Omental fat pad (tissue), 4 donors: ENCODE measurements at places on chromosomes 6 and 20. TPM values are rescaled to one million over a fixed set of nuclear protein-coding genes. Genes with fewer than 3 reads are reported as not detected.
A peak's percentile ranks its signal among the peaks of the same experiment; 100 is the strongest.

Gene FAM83D
- total RNA-seq: 1.3 TPM

Gene SFTA2
- total RNA-seq: not detected

Gene ACTL10
- total RNA-seq: 1.7 TPM

DNA sequence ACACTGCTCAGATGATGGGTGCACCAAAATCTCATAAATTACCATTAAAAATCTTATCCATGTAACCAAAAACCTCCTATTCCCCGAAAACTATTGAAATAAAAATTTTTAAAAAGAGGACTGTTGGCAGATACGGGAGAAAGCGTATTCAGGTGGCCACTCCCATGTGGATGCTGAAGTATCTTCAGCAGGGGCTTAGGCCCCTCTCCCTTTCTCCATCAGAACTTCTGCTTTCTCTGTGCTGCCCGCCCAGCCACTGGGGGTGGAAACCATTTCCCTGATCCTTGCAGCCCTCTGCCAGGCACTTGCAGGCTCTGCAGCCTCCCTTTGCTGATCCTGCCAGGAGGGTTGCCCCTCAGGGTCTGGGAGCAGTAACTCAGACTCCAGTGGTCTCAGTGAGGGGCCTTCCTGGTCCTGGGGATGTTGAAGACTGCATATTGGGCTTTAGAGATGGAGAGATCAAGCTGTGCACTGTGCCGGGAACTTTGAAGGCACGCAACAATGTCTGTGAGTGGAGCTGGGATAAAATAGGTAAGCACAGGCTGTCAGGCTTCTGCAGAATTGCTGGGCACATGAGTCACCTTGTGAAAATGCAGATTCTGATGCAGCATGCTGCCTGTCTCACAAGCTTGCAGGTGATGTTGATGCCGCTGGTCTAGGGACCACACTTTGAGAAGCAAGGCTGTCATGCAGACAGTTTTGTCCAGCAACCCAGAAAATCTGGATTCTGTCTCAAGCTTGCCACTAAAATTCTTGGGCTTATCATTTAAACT lies 59.6 kb downstream of the SLC24A3 start:
- no peak for DNase-seq

DNA sequence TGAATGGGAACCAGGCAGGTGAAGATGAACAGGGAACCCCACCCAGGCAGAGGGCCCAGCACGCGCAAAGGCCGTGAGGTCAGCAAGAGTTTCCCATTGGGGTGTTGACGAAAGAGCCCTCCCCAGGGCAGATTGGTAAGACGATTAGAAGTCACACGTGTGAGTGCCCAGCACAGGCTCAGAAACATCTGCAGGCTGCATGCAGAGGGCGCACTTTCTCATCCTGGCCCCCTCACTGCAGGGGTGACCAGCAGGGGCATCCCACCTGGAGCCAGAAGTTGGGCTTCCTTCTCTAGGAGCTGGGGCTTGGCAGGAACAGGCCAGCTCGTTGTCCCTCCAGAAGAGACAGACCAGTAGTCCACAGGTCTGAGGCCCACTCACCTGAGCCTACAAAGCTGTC lies 38.4 kb downstream of the VSTM2L start:
- DNase-seq: peak; percentile 4

DNA sequence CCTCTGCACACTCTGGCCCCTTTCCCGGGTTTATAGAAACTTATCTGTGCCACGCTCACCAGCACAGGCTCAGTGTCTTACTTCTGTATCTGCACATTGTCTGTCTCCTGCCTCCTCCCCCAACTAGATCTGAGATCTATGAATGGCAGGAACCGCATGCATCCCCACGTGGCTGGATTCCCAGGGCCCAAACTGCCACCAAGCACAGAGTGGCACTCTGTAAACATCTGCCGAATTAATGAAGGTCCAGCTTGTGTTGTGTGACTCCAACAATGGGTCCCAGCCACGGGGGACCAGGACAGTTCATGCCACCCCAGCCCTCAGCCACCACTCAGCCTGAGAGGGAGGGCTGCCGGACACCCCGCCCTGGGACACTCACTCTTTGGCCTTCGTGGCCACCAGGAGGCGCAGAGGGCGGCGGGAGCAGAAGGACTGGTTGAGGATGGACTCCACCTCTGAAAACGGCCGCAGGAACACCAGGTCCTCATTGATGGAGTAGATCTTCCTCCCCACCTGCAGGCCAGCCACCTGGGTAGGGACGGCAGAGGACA lies 171.1 kb downstream of the PREX1 start:
- no peak for DNase-seq

DNA sequence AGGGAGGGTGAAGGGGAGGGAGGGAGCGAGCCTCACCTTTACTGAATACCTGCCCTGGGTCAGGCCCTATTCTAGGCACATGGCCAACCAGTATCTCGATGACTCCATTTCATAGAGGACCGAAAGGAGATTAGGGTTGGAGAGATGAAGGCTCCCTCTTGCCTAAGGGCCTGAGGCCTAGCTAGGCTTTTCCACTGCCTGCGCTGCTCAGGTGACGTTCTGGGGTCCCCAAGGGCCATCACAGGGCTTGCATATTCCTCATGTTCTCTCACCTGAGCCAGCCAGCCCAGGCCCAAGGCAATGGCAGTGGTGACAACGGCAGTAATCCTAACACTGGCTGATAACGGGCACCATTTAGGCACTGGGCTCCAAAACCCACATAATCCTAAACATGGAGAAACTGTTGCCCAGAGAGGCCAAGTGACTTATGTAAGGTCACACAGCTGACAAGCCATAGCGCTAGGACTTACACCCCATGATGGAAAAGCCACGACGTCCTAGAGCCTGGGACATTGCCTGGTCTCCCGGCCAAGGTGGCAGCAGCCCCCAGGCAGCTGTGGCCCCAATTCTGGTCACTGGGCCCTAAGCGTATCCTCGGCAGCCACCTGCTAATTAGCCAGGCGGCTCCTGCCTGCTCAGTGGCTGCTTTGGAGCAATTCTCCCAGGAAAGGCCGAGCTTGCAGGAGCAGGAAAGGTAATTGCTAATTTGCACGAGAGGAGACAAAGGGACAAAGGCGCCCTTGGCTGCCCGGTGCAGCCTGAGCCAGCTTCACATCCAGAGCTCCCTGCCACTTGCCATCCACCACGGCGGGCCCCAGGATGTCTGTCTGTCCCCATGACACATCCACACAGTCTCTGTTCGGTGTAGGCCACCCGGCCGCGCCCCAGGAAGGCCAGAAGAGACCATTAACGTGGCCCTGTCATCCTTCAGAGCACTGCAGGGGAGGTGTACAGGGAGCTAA lies 21.5 kb downstream of the NOL4L start:
- DNase-seq: no peak

Gene HLA-DRB1
- total RNA-seq: 56.2 TPM

DNA sequence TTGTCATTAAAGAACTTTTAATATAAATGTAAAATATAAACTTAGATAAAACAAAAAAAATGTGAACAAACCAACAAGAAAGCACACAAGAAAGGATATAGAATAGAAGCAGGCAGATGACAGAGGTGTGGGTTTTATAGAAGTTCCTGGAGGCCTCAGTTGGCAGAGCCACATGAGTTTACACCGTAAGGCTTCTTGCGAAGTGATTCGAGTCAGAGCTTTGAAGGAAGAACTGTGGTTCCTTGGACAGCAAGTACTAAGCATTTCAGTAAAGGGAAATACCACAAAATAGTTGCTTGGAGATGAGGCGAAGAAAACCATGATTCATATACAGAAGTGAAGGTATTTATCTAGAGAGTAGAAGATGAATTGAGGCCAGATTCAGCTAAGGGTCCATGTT lies 207.9 kb upstream of the EYA4 start:
- no peak for DNase-seq

DNA sequence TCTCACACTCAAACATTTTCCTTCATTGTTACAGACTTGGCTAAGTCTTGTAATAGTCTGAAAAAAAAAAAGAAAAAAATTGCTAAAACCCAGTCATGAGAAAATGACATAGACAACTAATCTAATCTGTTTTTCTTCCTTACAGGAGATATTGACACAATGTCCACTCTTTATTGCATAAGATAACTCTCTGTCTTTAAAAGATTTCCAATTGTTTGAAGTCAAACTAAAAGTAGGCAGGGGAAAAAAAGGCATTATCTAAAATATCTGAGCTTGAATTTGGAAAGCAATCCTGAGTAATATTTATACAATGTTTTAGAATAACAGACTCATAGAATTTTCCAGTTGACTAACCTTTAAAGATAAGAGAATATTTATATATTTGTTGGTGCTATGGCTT lies 233.0 kb upstream of the CEP162 start:
- DNase-seq: no peak

Gene BEND3
- total RNA-seq: 8.5 TPM

GRCh38 chr6:141105481-141105880 lies 1027.2 kb upstream of the GJE1 start:
- DNase-seq: no peak

Gene TTLL9
- 0.24 TPM for total RNA-seq

Gene FOXC1
- total RNA-seq: 10.1 TPM

DNA sequence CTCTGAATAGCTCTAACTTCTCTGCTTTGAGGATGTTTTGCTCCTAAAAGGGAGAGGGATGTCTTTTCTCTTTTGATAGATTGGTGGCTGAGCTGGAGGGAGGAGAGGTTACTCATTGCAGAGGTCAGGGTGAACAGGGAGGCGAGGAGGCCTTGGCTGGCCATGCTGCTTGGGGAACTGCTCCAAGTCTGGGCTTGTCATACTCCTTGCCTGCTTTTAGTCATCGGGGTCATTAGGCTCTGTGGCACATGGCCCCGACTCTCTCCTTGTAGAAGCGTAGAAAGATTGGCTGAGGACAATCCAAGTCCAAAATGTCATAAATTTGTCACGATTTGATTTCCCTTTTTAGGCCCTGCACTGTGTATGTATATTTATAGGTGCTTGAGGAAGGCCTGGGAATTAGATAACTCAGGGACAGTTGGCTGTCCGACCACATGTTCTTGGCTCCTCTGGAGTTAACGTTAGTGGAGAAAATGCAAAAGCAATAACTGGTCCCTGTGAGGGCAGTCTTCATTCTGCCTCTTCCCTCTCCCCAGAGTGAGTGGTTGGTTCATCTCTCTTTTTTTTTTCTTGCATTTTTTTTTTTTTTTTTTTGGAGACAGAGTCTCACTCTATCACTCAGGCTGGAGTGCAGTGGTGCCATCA lies 160.1 kb downstream of the SCP2D1 start:
- DNase-seq: no peak

DNA sequence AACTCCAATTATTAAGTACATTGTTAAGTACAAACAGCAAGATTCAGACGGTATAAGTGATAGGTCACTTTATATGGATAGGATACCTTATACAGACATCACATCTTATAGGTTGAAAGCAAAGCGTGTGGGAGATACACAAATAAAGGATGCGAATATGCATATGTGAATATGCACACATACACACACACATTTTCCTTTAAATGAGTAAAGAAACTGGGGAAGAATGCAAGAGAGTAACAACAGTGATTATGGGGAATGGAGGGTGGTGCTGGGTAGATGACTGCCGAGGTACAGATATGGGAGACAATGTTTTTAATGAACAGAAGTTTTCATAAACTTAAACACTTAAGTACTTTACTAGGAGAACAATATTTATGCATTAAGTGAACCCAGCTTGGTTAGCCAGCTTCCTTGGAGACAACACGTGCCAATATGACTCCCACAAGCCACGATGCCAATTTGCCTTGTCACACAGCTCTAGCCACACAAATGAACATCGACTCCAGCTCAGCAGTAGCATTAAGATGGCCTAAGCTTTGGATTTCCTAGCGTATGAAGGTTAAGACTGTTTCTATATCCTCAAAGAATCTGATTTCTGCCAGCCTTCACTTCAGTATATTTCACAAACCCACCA lies 96.6 kb downstream of the EPB41L2 start:
- DNase-seq: no peak

Gene RSPH4A
- total RNA-seq: 0.84 TPM

DNA sequence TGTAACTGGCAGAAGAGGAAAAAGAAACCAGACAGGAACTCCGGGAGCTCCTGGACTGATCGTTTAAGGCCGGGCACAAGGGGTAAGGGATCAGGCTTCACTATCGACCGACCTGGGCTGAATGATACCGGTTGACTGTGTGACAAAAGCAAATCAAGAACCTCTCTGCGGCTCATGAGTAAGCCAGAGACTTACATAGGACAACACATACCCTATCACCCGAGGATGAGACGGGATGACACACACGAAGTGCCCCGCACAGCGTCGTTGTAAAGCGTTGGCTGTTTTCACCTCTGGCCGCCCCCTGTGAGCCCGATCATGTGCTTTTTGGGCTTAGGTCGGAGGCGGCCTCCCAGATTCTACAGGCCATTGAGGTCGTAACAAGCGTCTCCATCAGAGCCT lies 695 bp upstream of the TGIF2 start:
- no peak for DNase-seq

DNA sequence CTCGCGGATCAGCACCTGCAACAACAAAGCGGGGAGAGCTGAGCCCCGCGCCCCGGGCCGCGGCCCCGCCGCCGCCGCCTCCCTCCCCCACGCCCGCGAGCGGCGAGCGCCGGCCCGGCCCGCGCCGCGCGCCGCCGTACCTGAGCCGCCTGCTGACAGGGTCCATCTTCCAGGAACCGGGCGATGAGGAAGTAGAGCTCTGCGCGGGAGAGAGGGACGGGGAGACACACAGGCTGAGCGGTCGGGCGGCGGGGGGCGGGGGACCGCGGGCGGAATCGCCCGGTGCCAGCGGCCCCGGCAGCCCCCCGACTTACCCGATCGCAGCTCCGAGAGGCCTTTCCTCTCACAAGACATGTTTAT lies 359 bp downstream of the PHIP start:
- DNase-seq: no peak

GRCh38 chr6:110357298-110357663 lies 868 bp downstream of the METTL24 start:
- no peak for DNase-seq

GRCh38 chr6:71490876-71491275 lies 202.3 kb downstream of the OGFRL1 start:
- no peak for DNase-seq

DNA sequence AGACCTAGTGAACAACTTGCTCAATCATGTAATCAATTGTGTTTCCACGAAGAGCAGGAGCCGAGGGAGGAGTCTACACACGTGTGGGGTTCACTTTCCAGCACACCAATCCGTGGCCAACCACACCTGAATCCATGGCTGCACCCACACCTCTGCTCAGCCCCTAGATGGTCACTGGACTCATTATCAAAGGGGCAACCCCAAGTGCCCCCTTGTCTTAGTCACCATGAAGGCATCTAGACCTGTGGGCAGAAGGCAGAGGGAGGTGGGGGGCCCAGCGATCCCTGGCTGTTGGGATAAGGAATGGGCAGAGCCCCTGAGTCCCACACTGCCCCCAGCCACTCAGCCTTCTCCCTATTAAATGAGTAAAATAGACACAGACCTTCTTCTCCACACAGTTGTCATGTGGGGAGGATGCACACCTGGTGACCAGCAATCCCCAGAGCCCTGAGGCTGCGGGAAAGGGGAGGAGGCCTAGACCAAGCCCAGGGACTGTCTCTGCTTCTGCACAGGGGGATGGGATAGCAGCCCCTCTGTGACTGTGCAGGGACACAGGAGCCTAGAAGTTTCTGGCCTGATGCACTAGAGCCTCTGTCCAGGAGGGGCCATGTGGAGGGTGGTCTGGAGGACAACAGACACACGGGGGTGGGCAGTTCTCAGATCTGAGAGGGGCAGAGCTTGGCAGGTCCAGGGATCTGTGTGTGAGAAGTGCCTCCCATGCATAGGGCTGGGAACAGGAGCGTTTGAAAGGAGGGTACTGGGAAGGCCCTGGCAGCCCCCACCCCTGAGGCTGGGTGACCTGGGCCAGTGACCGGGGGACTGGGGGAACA lies 1.9 kb upstream of the RAET1L start:
- DNase-seq: no peak

Gene SCAF8
- 52.8 TPM for total RNA-seq

GRCh38 chr6:118867181-118867580 lies 26.8 kb upstream of the ASF1A start:
- DNase-seq: no peak

GRCh38 chr6:150695652-150696051 lies 96.0 kb downstream of the PLEKHG1 start:
- DNase-seq: no peak
